ENCODE measurements at places on chromosomes 2 and 18.

DNA sequence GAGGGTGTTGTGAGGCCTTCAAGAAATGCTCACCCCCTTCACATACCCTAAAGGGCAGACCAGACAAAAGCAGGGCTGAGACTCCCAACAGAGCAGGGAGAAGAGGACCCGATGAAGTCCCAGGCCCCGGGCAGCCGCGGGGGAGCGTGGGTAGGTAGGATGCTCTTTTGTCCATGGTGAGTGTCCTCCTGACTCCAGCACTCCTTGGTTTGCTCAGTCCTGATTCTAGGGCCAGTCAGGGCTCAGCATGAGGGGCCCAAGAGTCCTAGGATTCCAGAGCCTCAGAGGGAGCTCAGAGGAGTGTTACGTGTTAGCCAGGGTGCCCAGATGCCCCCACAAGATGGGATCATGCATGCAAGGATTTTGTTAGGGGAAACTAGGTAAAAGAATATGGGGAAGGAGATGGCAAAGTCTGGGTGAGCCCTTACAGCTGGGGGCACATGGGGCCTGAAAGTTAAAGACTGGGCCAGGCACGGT lies 64.8 kb downstream of the SMAD7 start:
- no peak for DNase-seq

GRCh38 chr2:108905176-108905575 lies 83.8 kb downstream of the EDAR start:
- no peak for DNase-seq

DNA sequence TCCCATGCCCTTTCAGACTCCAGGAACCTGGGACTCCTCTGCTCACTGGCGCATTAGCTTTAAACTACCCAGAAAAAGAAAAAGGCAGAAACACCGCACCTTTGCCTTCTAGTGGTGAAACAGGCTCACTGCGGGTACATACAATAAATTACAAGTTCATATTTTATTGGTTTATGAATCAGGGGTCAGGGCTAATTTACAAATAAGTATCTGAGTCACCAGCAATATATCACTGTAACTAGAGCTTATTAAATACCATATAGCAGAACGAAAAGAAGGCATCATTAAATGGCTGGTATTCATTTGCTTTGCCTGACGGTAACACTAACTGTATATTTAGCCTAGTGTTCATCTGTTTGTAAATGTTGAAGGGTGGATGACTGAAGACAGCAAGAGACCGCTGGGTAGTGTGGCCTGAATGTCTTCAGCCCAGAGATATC lies 26.9 kb upstream of the DTNB start:
- no peak for DNase-seq

DNA sequence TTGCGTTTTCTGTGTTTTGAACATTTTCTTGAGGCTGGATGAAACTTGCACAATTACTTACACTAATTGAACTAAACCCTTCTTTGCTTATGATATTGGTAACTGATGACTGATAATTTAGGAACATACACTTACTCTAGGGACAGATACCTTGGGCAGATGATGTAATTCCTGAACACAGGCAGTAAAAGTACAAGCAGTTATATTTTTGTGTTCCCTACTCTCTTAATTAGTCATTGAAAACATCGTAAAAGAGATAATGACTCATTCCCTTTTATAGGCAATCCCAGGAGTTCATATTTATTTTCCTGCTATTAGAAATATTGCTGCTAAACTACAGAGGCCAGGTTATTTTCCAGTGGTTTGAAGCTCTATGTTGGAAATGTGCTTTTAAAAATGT lies 46.4 kb downstream of the CCDC85A start:
- DNase-seq = no peak

DNA sequence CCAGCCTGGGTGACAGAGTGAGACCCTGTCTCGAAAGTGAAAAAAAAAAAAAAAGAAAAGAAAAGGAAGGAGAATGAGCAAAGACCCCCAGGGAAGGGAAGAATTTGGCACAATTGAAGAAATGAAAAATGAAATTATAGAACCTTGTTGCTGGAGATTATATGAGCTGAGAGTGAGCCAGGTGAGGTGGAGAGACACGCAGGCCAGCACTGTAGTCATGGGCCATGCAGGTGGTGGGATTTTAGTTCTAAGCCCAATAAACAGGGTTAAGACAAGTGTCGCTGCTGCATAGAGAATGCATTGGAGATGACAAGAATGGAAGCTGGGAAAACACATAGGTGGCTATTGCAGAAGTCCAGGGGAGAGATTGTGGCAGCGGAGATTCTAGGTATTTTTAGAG lies 32.3 kb downstream of the FBLN7 start:
- no peak for DNase-seq

GRCh38 chr18:61988100-61988499 lies 95.3 kb upstream of the RNF152 start:
- no peak for DNase-seq

DNA sequence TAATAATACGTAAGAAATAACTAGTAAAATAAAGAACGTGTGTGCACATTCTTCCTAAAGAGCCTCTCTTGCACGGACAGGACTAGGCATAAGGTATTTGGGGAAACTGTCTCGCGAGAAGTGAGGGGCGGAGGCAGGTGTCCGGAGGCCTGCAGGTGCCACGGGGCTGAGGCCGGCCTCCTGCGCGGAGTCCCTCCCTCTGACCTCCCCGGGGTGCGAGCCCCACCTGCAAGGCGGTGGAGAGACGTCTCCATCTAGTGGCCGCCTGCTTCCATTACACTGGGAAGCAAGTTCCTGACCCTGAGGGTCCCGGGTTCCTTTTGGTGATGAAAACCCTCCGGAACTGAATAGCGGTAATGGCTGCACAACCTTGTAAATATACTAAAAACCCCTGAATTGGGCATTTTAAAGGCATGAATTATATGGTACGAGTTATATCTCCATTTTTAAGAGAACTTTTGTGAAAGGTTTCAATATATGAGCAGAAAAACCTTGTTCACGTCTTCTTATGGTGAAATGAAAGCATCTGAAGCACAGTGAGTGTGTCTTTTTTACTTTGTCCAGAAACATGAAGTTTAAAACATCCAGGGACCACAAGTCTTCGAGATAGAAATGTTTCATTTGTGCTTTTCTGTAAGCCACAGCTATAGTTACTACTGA lies 35.5 kb upstream of the CTDP1 start:
- DNase-seq = peak; percentile 42

GRCh38 chr18:11033503-11033902 lies 115.9 kb downstream of the PIEZO2 start:
- no peak for DNase-seq

DNA sequence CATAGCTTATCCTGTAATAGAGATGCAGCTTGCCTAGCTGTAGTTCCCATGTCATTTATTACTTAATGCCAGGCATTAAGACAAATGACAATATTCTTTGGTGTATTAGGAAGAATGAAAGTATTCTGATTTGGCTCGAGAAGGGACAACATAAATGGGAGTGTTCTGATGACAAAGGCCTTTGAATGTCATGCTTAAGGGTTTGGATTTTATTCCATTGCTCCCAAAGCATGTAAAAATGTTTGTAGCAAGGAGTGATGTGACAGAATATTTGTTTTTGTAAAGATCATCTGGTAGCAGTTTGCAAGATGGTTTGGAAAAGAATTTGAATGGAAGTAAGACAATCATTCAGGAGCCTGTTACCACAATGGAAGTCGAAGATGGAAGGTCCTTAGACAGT lies 30.4 kb downstream of the EEF1B2 start:
- DNase-seq = no peak

DNA sequence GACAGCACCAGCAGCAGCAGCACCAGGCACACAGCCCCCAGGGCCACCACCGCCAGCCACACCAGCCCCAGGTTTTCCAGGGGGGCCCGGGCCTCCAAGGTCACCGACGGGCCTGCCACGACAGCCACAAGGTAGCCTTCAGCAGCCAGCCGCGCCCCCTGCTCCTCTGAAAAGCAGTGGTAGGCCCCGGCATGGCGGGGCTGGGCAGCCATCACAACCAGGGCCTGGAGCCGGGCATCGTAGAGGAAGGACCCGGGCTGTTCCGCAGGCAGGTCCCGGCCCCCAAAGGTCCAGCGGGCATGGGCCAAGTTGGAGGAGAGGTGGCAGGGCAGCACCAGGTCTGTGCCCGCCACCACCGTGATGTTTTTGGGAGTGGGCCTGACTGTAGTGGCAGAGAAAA lies 3.3 kb upstream of the ANKRD39 start:
- DNase-seq = no peak

DNA sequence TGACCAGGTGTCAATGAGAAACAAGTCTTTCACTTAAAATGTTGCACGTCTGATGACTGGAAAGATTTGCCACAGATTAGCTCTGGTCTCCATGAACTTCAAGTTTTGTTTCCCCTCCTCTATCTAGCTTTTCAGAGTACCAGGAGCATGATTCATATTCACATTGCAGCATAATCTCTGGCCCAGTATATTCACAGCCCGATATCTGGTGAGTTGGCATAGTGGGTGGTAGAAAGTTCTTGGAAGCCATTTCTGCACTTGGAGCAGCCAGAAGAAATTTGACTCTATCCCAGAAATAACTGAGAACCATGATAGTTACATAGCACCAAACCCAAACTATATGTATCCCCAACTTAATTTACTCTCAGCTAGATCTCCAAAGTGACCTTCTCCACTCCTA lies 503.9 kb downstream of the PID1 start:
- no peak for DNase-seq

DNA sequence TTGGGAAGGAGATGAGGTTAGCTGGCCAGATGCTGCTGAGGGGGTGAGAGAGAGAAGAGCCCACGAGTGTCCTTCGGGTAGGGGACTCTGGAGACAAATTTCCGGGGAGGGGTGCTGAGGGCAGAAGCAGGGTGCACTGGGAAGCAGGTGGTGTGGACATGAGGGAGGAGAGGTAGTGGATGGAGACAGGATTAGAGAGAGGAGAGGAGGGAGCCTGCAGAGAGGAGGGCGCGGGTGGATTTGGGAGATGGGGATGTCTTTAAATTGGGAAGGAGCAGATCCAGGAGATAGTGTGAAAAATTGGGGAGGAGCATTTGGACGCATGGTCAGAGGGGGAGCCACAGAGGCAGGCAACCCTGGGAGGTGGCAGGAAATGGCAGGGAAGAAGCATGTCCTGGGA lies 154.7 kb downstream of the DYSF start:
- DNase-seq = no peak

GRCh38 chr2:239726631-239727181 lies 298.4 kb downstream of the NDUFA10 start:
- DNase-seq = no peak

- DNase-seq = no peak
These were observed 35.5 kb downstream of the EFEMP1 start for GRCh38 chr2:55887901-55888624.

GRCh38 chr2:122136056-122136455 lies 380.6 kb downstream of the TSN start:
- no peak for DNase-seq

GRCh38 chr2:130310881-130311280 lies 31.8 kb upstream of the IMP4 start:
- DNase-seq = no peak

- no peak for DNase-seq
These were observed 39.7 kb upstream of the B3GNT7 start for GRCh38 chr2:231355508-231356465.

- DNase-seq = no peak
These were observed 172.4 kb downstream of the DDX1 start for GRCh38 chr2:15763822-15764682.

GRCh38 chr18:13235981-13236380 lies 17.4 kb downstream of the LDLRAD4 start:
- DNase-seq = no peak

DNA sequence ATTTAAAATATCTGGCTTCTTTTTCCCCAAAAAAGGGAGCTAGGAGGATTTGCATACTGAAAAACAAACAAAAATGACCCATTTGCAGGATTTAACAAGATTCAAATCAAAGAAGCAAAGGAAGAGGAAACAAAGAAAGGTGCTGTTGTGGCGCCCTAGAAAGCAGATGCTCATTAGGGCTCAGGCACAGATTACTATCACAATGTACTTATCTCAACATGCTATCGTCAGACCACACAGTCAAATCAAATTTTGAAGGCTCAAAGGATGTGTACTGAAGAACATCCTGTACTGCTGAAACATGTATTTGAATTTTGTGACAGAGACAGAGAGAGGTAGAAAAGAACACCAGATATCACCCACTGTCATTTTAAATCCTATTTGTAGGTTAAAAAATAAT lies 10.9 kb downstream of the RBMS1 start:
- DNase-seq = no peak

DNA sequence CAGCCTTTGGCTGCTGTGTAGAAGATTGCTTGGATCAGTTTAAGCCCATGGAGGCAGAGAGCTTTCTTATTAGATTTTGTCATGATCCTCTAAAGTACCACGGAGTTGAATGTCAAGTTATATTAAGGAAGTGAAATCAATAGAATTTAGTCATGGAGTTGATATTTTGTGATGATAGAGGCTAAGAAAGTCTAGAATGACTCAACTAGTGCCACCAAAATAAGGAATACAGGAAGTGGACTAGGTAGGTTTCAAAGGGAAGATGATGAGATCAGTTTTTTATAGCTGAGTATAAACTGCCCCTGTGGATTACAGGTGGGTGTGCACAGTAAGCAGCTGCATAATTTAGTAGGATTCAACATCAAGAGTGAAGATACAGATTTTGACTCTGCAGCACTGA lies 25.2 kb downstream of the FBXO36 start:
- DNase-seq = no peak

DNA sequence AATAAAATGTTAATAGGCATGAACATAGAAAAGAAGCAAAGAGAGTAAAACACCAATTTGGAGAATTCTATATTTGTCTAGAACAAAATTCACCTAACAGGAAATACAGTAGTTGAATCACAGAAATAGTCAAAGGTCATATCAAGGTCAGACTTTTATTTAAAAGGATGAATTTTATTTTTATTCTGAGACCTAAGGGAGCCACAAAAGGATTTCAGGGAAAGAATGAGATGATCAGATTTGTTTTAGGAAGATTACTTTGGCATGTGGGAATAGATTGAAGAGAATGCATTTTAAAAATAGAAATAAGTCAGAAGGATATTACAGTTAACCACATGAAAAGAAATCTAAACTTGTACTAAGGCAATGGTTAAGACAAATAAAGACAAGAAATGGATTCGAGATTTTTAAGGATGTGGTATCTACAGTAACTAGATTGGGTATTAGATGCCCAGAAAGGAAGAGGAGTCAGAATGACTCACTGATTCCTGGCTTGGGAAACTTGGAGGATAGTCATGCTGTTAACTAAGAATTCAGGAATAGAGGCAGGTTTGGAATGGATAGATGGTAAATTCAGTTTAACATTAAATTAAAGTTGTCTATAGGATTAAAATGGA lies 56.0 kb downstream of the METTL4 start:
- DNase-seq = no peak

GRCh38 chr18:12021596-12021995 lies 40.3 kb downstream of the IMPA2 start:
- DNase-seq = no peak

DNA sequence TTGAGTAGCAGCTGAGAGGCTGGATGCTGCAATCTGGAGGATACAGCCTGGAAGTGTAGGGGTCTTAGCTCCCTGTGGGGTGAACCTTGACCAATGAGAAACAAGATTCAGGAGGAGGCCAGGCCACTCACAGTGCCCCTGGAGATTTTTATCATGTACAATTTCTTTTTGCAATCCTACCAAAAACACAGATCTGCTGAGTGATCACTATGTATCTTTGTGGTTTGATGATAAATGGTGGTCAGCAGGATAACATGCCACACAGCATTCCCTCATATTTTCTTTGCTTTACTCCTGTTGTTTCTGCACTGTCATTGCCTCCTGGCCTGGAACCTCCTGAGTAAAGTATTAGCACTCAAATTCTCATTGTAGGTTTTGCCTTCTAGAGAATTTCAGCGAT lies 357.9 kb downstream of the THSD7B start:
- no peak for DNase-seq
